ENCODE measurements at places on chromosomes 2 and 18.

DNA sequence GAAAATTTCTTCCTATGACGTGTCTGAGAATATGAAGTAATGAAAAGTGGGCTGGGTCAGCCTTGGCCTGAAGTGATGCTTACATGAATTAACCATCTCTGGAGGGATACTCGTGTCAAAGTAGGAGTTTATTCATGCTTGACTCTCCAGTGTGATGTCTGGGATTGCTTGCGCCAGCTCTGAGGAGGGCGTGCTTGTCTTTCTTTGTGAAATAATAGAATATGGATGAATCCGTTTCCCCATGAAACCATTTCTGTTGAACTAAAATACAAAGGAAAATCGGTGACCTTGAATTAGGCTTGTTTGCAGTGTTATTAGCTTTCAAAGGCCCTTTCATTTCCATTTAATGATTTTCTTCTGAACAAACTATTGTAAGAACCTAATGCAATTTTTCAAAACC is 77.9 kb downstream of the EML6 start:
- DNase-seq, result no peak

DNA sequence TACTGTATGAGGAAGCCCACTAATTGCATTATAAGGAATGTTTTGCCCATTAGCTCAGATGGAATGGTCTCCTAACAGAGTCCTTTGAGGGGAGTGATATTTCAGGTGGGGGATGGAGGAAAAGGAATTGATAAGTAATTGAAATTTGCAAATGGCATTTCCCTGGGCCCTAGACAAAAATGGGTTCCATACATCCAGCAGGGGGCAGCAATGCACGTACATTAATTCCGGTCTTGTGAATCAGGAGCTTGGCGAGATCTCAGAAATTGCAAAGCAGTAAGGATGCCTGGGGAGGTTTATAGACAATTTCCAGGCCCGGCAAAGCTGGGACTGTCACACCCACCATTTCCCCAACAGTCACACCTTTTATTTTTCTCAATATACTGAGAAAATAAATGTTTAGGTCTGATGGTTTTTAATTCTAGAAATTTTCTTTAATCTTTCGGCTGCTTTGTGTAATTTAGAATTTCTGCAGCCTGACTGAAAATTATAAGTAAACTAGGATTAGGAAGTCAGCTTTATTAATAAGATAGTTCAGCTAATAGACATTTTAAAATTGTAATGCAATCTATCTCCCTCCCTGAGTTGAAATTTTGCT is 122.8 kb downstream of the LYPD1 start:
- DNase-seq, result peak; percentile 59

GRCh38 chr2:241620419-241620769 is 16.6 kb downstream of the THAP4 start:
- DNase-seq, result no peak

DNA sequence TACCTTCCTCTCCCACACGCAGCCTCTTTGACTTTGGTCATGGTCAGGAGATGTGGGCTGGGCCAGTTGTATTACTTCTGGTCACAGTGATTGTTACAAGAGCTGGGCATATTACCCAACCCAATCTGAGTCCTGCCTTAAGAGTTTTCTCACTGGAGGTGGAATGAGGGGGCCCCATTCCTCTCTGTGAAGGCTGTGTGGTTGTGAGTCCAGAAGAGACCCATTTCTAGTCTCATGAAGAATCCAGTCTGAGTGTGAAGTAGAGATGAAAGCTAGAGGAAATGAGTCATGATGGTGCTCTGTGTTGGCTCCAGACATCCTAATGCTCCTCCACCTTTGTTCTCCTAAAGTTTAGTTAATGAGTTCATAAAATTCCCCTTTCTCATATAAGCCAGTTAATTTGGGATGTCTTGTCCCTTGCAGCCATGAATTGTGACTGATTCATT is 50.8 kb upstream of the RASGRP3 start:
- DNase-seq, result no peak

DNA sequence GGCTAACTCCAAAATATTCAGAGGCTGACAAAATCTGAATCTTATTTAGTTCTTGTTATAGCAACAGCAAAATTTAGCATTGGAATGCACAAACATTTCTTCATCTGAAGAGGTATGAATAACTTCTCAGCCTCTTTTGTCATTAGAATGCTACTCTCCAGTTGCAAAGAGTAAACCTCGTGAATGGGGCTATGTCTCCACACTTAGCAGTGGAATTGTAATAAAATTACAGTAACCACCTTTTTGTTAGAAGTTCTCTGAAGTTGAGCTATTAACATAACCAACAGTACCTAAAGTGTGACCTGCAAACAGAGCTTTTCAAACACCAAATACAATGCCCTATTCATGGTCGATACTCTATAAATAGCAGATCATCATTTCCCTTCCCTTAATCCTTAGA is 50.2 kb upstream of the GALNT3 start:
- no peak for DNase-seq

- DNase-seq, result no peak
These were observed 681 bp upstream of the NRP2 start for GRCh38 chr2:205681401-205682238.

- DNase-seq, result peak; percentile 48
These were observed 1.9 kb downstream of the PRSS56 start for GRCh38 chr2:232521959-232522622.

GRCh38 chr18:7447318-7448028 is 119.6 kb upstream of the PTPRM start:
- DNase-seq, result no peak

DNA sequence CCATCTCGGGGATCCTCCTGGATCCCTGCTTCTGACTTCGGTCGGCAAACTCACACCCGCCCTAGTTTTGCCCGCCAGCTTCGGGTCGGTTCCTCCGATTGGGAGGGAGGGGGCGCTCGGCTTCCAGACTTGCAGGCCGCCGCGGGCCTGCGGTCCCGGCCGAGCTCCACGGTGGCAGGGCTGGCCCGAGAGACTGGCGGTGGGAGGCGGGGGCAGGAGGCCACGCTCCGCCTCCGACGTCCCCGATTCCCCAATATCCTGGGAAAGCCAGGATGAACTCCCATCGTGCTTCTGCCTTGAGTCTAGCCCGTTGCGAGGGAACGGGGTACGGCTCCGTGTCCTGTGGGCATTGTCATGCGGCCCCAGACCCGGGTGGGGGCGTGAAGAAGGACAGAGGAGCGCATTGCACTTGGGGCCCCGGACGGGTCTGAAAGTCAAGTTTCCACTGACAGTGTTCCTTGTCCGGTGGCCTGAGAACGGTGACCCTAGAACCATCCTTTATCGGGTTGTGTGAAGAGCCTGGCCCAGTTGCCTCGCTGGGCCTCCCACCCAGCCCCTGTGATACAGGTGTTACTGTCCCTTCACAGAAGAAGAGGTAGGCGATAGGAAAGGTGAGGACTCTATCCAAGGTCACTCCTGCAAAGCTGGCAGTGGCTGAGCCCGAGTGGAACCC is 2.4 kb upstream of the INHBB start:
- no peak for DNase-seq

DNA sequence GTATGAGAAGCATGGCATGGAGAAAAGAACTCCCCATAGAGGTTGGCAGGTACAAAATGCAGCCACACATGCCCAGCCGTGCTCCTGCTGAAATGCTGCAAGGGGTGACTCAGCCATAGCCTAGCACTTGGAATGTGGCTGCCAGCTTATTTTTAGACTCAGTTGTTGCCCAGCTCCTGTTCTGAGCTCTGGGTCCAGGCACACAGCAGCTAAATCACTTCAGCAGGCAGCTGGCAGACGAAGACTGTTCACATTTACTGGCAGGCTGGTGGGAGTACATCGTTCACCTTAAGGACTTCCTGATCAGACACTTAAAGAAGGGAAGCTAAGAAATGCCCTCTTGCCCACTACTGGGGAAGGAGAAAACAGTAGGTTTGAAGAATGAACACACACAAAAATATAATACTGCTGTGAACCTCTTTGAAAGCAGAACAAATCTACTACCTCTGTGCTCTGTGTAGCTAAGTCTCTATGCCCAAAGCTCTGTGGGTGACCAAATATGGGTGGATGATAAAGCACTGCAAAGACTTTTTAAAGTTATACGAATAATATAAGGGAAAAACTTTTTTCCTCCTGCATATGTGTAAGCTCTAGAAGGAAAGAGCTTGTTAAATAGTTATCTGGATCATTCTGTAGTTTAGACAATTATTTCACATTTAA is 146.1 kb downstream of the LNPK start:
- no peak for DNase-seq

GRCh38 chr18:39347701-39348100 is 1782.1 kb upstream of the CELF4 start:
- DNase-seq, result no peak

GRCh38 chr18:7566567-7567473 is at the start of gene PTPRM:
TSS of gene PTPRM (plus strand) at chr18:7567316. CDS start at chr18:7567819, 503 bp downstream.
- no peak for DNase-seq

DNA sequence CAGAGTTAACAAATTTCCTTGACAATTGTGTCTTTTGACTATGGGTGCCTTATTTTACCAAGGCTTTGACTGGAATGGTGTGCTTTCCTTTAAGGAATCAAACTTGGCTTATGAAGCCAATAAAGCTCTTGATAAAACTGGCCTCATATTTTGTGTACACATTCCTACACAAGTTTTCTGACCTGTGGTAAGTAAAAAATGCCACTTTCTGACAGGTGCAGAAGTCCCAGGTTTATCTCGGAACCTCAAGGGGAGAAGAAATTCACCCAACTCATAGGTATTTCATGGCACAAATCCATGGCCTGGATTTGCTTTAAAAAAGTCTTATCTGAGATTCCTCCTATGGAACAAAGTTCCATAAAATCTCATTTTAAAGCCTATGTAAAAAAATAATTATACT is 880.6 kb upstream of the LRATD1 start:
- no peak for DNase-seq

- DNase-seq, result no peak
These were observed 33.5 kb downstream of the GRHL1 start for GRCh38 chr2:9984871-9985480.

- no peak for DNase-seq
These were observed 17.7 kb downstream of the IWS1 start for GRCh38 chr2:127508631-127509034.

DNA sequence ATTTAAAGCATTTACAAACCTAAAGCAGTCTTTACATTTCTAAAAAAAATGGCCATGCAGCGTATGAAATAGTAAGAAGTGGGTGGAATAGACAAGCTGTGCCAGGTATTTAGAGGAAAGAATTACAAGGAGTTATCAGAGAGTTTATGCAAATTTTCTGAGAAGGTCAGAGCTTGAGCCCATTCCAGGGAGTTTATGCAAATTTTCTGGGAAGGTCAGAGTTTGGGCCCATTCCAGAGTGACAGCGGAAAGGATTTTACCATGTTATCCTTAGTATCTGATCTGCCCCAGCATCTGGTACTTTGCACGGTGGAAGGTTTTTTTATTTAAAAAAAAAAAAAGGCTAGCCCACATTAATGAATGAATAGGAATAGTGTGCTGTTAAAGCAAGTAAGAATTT is 1.4 kb upstream of the DOK6 start:
- no peak for DNase-seq

GRCh38 chr2:26580151-26580550 is 61.0 kb downstream of the CIB4 start:
- DNase-seq, result no peak

GRCh38 chr2:207252979-207253645 is 87.4 kb upstream of the KLF7 start:
- no peak for DNase-seq

DNA sequence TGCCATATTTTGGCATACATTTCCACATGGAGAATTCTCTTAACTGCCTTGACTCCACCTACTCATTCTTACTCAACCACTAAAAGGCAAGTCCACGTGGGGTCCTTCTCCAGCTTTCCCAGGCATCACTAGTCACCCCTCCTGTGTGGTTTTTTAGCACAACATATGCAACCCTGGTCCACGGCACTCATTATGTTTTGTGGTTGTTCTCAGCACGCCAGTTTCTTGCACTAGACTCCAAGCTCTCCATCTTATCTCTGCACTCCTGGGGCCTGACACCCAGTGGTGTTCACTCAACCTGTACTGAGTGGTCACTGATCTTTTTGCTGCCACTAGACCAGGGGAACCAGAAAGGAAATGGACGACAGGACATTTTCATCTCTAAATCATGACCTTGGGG is 18.0 kb downstream of the MARCHF4 start:
- DNase-seq, result no peak

DNA sequence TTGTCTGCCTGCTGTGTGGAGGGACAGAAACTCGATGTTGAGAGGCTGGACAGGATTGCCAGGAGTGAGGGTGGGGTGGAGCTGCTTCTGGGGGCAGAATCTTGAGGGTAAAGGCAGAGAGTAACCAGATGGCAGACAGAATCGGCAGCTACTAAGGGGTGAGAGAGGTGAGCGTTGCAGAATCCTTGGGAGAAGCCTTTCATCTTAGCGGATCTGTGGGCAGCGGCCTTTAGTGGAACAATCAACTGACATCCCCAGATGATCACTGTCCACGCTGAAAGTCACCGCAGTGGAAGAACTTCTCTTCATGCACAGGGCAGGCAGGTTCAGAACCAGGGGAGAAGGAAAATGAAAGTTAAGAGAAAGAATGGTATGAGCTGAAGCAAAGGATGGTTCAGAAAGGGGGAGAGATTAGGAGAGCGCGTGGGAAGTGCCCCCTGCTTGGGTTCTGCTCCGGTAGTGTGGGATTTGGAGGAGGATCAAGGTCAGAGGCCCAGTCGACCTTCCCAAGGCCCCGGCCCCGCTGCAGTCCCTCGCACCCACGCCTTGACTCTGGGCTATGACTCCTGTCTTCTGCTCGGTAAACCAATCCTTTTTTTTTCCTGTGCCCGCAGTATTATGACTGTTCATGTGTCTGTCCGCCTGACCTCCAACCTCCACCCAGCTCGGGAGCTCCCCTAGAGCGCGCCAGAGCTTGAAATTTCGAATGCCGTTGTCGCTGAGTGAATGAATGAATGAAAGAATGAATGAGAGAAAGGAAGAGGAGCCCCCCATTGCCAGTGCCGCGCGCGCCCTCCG is 584 bp downstream of the BOLA3 start:
- no peak for DNase-seq

DNA sequence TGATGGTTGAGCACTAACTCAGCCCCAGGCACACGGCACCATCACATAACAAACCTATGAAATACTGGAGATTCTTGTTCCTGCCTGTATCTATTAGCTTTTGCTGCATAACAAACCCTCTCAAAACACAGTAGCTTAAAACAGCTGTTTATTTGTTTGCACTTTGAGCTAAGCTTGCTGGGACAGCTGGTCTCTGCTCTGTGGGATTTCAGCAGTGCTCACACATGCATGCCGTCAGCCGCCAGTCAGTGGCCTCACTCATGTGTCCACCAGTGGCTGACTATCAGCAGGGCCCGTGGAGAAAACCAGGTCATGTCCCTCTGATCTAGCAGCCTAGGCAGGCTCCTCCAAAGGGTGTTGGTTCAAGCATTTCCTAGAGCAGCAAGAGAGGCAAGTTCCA is 52.8 kb upstream of the RAB12 start:
- DNase-seq, result no peak

DNA sequence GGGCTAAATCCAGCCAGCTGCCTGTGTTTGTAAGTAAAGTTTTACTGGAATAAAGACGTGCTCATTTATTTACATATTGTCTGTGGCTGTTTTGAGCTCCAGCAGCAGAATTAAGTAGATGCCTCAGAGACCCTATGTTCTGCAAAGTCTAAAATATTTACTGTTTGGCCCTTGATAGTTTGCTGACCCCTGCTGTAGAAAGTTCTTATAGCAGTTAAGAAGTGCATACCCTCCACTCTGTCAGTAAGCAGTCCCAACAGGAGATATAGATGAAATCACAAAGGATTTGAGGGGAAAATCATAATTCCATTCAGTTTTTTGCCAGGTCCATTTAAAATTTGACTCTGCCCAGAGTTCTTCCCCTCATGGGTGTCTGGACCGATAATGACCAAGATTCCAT is 50.1 kb upstream of the ITM2C start:
- no peak for DNase-seq

GRCh38 chr2:242044313-242044590 is 174.7 kb downstream of the RTP5 start:
- DNase-seq, result no peak

GRCh38 chr2:5067816-5068215 is 624.4 kb upstream of the SOX11 start:
- no peak for DNase-seq

All from DND-41 (cell line).